ENCODE measurements at places on chromosomes 1 and 21. TPM values are rescaled to one million over a fixed set of nuclear protein-coding genes. Genes with fewer than 3 reads are reported as not detected.

The FAM72C gene
- polyA plus RNA-seq, result 1.4 TPM

The RNF186 gene
- not detected for polyA plus RNA-seq

The TMEM200B gene
- 0.59 TPM for polyA plus RNA-seq

DNA sequence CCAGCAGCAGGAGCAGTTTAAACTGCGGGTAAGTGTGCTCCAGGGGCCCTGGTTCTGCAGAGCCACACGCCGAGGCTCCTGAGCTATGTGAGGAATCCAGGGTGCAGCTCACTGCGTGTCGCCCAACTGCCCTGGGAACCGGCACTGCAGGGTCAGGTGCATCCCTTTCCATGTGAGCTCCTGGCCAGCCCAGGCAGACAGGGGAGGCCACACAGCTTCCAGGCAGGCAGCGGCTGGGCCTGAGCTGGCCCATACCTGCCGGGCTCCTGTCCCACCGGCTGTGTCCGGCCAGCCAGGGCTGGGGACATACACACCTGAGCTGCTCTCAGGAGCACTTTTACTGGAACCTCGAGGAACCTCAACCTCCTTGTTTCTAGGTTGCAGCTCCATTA lies 18.6 kb upstream of the COL18A1 start:
- DNase-seq, result no peak

The GPR3 gene
- polyA plus RNA-seq, result 0.94 TPM

DNA sequence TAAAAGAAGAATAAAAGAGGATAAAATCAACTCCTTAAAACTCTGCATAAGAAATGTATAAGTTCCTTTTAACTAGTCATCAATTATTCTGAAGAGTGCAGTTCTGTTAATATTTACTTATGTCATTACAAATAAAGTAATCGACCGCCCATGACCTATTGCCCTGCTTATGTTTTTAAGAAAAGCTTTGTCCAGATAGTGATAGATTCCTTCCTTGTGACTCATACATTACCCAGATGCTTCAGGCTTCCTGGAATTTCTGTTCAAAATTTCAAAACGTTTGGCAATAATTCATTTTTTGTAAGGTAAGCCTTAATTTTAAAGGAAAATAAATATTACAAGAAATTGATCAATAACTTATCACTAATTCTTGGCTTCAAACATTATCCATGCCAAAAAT lies 918.2 kb upstream of the ADGRL2 start:
- DNase-seq, result no peak

DNA sequence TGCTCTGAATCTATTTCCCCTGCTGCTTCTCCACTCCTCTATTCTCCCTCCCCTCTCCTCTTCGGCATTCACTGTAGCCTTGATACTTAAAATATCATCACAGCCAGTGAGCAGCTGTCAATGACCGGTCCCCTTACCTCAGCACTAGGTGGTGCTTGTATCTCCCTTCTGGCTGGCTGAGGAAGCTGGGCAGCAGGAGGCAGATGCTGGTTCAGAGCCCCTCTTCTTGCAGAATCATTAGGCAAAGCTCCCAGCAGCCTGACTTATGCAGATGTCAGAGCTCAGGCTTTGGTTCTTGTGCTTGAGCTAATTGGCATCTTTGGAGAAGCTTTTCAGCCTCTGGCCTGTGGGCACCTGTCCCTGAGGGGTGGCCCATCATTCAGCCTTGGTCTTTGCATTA lies 31.9 kb upstream of the KCNA2 start:
- no peak for DNase-seq

- DNase-seq, result no peak
These were observed 24.5 kb upstream of the ZNF436 start for GRCh38 chr1:23394181-23394580.

DNA sequence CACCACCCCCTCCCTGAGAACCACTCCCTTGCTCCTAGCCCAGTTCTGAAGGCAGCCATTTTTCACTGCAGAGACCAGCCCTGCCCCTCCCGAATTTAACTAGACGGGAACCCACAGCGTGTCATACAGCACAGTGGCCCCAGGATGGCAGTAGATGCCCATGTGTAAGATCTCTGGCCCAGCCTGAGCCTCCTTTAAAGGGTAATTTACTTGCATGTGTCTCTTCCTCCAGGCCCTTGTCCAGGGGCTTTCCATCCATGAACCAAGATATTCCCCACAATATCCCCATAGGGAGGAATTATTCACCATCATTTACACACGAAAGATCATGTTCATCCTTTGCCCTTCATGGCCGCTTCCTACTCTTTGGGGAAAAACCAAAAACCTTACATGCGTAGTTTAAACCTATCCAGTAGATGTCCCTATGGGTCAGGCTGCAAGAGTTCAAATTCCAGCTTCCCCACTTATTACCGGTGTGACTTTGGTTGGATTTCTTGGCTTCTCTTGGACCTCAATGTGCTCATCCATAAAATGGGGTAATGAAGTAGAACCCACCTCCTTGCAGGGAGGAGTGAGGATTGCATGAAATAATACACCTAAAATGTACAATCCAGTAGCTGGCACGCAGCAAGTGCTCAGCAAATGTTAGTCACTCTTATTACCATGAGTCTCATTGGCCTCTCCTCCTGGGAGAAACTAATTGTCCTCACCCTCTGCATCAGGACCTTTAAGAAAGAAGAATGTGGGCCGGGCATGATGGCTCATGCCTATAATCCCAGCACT lies 4.0 kb upstream of the LACTBL1 start:
- DNase-seq, result peak; percentile 30

The CLCA1 gene
- polyA plus RNA-seq, result 0.05 TPM

The KCNJ15 gene
- 71.6 TPM for polyA plus RNA-seq

The ACTA1 gene
- polyA plus RNA-seq, result 0.05 TPM

GRCh38 chr21:39332175-39332574 lies 16.7 kb downstream of the HMGN1 start:
- DNase-seq, result no peak

GRCh38 chr1:27538793-27539192 lies 48.8 kb upstream of the WASF2 start:
- DNase-seq, result no peak

GRCh38 chr1:160863061-160863773 lies 530 bp upstream of the CD244 start:
- DNase-seq, result no peak

- no peak for DNase-seq
These were observed 8.9 kb upstream of the KCNN3 start for GRCh38 chr1:154879038-154879421.

- no peak for DNase-seq
These were observed 10.0 kb upstream of the NPL start for GRCh38 chr1:182779530-182779929.

GRCh38 chr1:36513676-36514473 lies 31.2 kb upstream of the CSF3R start:
- no peak for DNase-seq

GRCh38 chr1:118871582-118872171 lies 116.5 kb downstream of the TBX15 start:
- DNase-seq, result no peak

DNA sequence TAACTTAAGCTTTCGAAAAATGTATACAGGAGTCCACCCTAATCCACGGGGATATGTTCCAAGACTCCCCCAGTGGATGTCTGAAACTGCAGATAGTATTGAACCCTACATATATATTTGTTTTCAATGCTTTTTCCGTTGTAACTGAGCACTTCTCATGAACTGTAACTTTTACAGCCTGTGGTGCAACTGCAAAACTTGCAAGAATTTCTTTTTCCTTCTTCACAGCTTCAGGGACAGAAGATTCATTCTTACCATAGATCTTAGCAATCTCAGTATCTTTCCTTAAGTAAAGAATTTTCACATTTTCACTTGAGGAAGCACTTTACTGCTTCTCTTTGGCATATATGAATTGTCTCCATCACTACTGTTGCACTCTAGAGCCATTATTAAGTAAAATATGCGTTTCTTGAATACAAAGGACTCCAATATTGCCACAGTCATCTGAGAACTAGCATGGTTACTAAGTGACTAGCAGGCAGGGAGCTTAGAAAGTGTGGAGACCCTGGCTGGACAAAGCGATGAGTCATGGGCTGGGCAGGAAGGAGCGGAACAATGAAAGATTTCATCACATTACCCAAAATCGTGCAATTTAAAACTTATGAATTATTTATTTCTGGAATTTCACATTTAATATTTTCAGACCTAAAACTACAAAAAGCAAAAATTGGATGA lies 14.1 kb downstream of the DPYD start:
- no peak for DNase-seq

GRCh38 chr1:162229549-162229948 lies 147.1 kb downstream of the SPATA46 start:
- DNase-seq, result no peak

DNA sequence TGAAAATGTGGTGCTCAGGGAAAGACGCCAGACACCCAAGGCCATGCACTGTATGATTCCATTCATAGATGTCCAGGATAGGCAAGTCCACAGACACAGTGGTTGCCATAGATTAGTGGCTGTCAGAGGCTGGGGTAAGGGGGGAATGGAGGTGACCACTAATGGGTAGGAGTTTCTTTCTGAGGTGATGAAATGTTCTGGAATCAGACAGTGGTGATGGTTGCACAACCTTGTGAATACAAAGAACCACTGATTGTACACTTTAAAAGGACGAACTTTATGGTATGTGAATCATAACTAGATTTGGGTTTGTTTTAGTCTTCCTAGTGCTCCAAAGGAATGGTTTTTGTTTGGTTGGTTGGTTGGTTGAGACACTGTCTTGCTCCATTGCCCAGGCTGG lies 51.7 kb downstream of the PRAMEF20 start:
- DNase-seq, result no peak

DNA sequence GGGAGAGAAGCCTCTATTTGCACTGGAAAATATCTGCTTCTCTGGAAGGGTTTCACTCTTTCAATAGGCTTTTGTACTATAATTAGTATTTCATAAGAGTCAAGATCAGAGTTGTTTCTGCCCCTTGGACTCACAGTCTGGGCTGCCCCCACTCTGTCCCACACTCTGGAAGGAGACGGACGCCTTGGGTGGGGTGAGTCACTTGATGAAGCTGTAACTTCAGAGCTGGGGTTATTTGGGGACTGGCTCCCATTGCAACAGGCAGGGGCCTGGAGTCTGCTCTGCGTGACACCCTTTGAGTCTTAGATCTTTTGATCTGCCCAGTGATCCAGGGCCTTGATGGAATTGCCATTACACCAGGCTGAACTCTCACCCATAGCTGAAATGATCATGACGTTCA lies 4.0 kb upstream of the KCNA10 start:
- no peak for DNase-seq

The ZNF683 gene
- polyA plus RNA-seq, result not detected

The SPRR5 gene
- 0.35 TPM for polyA plus RNA-seq

GRCh38 chr1:47934243-47934805 lies 62.9 kb downstream of the TRABD2B start:
- no peak for DNase-seq

GRCh38 chr1:74856174-74856573 lies 123.2 kb downstream of the TYW3 start:
- DNase-seq, result no peak
